Stimulated activated naive B cell treated with anti-CD40 and anti-IgM and Interleukin-4, amounts not matched to agents 10 μg/mL and 1 μg/mL and 100 μg/mL, for 72 hours (primary cell): ENCODE measurements at places on chromosomes 11 and 22.

DNA sequence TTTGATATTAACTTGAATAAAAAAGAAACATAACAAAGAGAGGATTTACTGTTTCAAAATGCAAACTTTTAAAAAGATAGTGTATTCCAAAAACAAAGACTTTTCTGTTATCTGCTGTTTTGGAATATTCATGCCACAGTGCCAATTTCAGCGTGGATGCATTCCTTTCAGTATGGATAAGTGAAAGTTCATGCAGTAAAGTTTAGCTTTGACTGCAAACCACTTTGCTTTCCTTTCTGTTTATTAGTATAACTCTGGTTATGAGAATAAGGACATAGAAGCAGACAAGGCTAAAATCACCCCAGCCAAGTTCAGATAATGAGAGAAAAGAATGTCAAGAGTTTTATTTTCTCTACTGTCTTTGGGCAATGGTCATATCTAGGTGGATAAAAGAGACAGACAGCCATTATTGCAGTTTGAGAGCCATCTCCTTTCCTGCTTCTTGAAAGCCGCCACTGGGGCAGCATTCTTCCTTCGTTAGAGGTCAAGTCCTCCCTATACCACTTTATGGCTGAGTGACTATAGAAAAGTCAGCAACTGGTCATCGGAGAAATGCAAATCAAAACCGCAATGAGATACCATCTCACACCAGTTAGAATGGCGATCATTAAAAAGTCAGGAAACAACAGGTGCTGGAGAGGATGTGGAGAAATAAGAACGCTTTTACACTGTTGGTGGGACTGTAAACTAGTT lies 82.4 kb upstream of the BLID start:
- DNase-seq: no peak

DNA sequence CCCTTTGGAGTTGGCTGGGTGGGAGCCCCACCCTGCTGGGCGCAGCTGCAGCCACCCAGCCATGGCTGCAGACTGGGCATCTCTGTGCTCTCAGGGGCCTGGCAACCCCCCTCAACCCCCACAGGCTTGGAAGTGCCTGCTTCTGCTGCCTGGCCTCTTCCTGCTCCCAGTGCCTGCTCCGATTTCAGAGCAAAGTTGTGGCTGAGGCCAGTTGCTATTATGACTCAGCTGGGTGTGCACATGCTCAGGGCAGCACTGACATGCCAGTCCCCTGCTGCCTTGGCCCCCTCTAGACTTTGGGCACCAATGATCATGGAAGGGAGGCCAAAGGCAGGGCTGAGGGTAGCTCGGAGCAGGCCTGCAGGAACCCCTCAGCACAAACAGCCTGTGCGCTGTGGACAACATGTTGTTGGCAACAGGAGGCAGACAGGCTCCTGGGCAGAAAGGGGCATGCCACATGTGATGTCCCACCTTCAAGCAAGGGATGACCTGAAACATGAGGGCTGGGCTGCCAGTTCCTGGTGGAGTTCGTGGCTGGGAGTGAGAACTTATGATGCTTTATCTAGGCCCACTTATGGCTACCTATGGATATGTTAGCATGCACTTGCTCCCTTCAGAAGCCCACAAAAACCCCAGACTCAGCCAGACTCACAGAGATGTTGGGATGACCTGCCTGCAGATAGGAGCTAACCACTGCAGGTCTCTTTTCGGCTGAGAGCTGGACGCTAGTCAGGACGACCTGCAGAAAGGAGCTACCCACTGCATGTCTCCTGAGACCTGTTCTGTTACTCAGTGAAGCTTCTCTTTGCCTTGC lies 96.4 kb upstream of the AMOTL1 start:
- DNase-seq: no peak

- no peak for DNase-seq
Observed at GRCh38 chr11:116720895-116721294, 51.9 kb downstream of the BUD13 start.

DNA sequence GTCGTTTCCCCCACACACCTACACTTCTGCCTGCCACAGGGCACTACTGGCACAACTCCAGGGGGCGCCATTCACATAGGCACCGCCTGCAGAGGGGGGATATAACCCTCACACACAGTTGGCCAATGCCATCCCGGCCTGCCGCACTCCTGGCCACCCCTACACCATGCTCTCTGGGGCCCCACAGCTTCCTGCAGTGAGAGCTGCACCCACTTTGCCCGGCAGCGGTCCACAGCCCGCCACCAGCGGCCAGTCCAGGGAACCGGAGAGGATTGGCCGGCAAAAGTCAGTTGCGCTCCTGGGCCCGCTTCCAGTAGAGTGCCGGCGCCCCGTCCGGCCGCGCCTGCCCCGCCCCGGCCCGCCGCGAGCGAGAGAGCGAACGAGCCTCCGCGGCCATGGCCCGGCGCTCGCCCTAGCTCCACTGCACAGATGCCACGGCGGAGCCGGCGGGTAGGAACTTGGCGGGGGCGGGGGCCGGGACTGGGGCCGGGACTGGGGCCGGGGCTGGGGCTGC lies 25.6 kb upstream of the SUSD2 start:
- DNase-seq: peak; percentile 43

DNA sequence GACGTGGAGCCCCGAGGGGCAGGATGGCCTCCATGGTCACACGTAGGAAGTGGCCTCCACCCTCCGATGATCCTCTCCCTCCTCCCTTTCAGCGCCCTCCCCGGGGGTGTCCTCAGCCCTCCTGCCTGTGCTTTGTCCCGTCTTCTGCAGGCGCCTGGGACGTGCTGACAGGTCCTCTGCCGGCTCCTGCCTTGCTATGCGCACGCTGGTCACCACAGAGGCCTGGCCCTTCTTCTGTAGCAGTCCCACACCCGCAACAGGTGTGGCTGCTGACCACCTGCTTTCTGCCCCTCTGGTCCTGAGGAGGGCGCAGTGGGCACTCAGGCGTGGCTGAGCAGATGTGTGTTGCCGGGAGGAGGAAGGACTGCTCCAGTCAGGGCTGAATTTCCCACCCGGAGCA lies 27.7 kb upstream of the PPP6R3 start:
- no peak for DNase-seq
